NCI-H524 treated with DMSO at 0.1 percent for 48 hours (cell line): ENCODE measurements at places on chromosomes 6 and 20.

GRCh38 chr6:31702405-31702818 is 712 bp downstream of the ABHD16A start:
- DNase-seq, result no peak

- DNase-seq, result peak; percentile 55
Observed at GRCh38 chr6:132937466-132937906, 123.1 kb downstream of the RPS12 start.

GRCh38 chr6:26118999-26119398 is 31.8 kb downstream of the HFE start:
- no peak for DNase-seq

DNA sequence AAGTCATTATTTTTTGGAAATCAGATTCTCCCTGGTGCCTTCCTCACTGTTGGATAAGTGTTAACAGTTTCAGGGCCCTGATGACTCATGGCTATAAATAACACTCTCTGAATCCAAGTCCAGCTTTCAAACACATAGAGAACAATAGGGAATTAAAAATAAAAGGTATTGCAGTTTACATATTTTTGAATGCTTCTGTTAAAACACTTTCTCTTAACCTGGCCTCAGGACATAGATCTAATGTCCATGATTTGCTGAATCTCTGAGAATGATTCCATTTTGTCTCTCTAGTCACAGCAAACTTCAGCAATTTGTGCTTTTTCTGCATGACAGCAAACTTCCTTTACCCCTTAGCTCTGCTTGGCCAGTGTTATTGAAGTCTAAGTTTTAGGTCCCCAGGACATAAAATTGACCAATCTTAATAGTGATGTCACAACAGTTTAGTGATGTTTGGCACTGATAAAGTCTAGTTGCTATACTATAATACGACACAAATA is 1192.4 kb upstream of the CITED2 start:
- DNase-seq, result no peak

DNA sequence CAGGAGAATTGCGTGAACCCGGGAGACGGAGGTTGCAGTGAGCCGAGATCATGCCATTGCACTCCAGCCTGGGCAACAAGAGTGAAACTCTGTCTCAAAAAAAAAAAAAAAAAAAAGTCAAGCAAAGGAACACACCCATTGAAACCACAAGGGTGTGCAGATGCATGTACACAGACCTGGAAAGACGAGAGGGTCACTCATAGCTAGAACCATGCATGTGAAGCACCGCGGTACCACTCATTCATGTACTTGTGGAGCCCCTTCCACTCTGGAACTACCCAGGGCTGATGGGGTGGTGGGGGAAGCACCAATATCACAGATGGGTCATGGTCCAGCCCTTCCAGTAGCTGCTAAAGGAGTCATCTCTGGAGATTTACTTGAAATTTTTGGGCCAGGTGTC is 7.4 kb upstream of the TJAP1 start:
- no peak for DNase-seq

GRCh38 chr6:33875141-33875581 is 71.4 kb upstream of the MLN start:
- DNase-seq, result peak; percentile 16

DNA sequence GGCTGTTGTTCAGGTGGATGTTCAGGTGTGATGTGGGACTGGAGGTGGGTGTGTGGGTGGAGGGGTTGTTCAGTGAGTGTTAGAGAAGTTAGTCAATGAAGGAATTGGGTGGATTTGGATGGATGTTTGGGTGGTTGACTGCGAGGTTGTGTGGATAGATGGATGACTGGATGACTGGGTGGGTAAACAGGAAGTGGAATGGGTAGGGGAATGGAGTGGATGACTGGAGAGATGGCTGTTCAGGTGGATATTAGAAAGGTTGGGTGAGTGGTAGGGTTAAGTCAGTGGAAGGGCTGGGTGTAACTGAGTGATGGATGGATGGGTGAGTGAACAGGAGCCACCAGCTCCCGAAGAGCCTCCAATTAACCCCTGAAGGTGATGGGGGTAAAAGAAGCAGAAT is 27.9 kb downstream of the JPH2 start:
- no peak for DNase-seq

DNA sequence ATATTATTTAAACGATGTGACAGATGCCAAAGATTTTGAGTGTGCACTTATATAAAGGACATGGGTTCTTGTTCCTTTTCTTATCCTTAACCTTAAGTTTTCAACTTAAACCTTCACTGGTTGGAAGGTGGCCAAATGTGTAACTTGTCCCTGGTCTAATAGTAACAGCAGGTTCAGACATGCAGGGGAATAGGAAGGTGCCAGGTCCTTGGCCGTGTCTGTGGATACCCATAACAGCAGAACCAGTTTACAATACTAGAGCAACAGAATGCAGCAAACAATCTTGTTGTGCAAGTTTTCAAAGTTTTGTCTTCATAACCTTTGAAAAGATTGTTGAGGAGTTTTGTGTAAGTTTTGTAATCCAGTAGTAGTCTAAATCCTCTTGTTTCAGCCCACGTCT is 4.4 kb downstream of the MYB start:
- no peak for DNase-seq

GRCh38 chr20:35144694-35145093 is 2.4 kb downstream of the EDEM2 start:
- DNase-seq, result no peak

GRCh38 chr6:2111162-2111677 is 134.2 kb downstream of the GMDS start:
- no peak for DNase-seq

DNA sequence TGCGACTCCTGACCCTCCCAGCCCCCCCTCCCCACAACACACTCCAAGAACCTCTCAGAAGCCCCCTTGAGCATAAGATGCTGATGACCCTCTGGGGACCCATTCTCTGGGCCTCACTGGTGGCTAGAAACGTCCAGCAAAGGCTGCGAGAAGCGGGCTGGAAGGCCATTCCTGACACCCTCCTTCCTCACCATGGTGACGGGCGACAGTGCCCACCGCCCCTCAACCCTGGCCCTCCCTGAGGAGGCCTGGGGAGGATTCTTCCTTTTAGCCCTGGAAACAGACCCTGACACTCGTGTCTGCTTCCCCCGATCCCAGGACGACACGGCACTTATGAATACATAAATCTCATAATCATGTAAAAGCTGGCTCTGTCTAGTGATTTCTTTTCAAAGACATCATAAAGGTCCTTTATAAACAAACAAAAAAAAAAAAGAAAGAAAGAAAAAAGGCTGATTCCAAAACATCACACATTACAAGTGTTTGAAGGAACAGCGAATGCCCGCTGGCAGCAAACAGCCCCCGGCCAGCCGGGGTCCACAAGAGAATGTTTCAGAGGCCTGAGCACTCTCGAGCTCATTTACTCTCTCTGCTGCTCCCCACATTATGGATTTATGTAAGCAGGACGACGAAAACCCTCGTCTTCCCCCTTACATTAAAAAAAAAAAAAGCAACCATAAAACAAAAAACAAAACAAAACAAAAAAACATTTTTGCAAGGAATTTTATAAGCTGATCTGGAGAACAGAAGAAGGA is 40.7 kb downstream of the PREX1 start:
- DNase-seq, result no peak

DNA sequence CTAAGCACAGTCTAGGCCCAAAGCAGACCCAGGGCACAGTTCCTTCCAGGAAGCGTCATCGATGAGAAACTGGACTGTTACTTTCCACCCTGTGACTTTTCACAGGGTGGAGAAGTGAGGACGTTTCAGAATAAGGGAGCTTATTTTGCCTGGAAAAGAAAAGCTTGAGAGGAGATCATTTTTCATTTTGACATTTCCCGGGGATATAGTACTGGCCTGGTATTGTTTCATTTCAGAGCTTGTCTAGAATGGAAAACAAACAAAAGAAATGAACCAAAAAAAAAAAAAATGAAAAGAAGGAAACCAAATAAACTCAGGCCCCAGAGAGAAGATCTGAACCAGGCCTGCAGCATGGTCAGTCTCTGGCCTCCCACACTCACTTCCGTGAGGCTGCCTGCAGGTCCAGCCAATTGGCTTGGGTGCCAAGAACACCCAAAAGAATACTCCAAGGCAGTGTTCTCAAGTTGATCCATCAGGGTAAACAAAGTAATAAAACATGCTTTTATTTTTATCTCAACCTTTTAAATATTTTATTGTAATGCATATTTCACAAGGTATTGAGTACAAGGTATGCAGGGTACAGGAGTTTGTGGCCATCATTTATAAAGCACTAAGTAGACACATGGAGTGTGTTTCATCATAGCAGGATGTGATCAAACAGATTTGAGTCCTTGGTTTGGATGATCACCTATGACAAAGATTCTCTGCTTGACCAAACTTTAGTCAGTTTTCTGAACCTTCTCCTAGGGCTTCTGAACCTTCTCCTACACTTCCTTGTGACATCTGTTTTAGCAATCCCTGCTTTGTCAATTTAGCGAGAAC is 176.9 kb upstream of the GGTLC1 start:
- DNase-seq, result no peak

GRCh38 chr20:59824711-59825562 is 108.5 kb downstream of the SYCP2 start:
- DNase-seq, result no peak

DNA sequence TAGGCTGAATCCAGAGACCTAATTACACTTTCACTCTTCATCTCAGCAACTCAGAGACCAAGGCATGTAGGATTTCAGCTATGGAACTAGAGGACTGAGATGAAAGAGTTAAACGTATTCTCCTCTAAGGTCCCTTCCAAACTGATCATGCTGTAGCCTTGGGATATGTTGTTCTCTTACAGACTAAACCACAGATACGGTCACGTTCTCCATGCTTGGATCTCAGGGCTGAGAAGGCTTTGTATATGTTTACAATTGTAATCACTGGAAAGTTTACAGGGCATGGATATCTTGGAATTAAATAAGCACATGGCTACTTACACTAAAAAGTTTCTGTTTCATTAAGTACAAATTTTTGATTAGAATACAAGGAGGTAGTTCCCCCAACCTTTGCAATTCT is 50.1 kb downstream of the PKIB start:
- DNase-seq, result no peak

DNA sequence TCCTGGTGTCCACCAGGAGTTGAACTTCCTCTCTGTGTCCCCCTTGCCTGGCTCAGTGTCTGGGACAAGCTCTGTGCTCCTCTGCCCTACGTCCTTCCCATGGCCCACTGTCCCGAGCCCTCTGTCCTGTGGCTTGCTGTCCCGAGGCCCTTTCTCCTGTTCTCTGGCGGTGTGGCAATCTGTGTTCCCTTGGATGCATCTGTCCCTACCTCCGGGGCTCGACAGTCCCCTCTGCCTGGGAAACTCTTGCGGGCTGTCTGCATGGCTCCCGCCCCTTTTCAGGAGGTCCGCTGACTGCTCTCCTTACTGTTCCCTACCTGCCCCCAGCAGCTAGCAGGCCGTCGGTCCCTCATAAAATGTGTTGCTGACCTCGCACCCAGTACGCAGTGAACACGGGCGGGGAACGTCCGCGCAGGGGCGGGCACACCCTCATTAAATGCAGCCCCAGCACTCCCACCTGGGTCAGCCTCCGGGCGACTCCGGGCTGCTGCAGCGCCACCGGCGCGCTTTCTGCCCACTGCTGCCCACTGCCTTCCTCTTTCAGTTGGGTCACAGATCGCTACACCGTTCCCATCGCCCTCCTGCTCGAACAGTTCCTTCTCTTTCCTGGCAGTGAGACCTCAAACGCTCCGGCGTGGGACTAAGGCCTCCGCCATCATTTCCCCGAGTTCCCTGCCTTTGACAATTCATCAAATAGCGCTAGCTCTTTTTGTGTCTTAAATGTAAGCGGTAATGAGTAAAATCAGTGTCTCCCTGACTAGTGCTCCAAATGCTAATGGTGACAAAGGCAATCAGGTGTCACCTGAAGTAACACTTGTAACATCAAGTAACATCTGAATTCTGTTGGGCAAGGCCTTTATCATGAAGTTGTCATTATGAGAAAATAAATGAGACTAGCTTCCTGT is 60.5 kb downstream of the RSPH3 start:
- DNase-seq, result no peak

GRCh38 chr6:144597511-144597910 is 312.4 kb downstream of the UTRN start:
- DNase-seq, result no peak

DNA sequence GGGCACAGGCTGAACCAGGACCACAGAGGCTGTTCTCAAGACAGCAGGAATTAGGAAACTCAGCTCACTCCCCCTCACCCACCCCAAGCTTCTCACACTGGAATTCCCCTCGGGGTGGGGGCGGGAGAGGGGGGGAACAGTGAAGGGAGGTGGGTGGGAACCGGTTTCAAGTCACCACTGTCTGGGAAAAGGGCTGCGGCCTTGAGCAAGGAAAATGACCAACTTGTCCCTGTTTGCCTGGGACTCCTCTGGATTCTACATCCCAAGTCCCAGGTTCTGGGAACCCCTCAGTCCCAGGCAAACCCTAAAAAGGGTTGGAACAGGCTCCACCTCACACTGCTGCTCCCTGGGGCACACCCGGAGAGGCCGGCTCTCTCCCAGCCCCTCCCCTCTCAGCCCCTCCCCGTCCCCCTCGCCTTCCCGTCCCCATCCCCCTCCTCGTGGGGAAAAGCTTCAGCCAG is 230.7 kb downstream of the TFAP2C start:
- no peak for DNase-seq

DNA sequence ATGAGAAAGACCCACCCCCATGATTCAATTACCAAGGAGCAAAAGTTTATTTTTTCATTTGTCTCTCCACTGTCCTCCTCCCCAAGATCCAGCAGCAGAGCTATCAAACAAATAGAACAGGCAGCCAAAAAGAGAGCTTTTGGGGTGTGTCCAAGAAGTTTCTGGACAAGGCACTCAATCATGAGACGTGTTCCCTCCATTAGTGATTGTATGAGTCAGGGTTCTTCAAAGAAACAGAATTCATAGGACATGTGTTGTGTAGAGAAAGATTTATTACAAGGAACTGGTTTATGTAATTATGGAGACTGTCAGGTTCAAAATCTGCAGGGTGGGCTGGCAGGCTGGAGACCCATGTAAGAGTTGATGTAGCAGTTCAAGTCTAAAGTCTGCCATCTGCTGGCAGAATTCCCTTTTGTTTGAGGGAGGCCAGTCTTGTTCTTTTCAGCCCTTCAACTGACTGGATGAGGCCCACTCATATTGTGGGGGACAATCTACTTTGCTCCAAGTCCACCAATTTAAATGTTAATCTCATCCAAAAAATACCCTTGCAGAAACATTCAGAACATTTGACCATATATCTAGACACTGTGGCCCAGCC is 248.1 kb upstream of the OPRM1 start:
- DNase-seq, result no peak

GRCh38 chr6:42506070-42506469 is 54.3 kb upstream of the TRERF1 start:
- no peak for DNase-seq

GRCh38 chr20:49282584-49283171 is 4.8 kb upstream of the ZNFX1 start:
- no peak for DNase-seq

DNA sequence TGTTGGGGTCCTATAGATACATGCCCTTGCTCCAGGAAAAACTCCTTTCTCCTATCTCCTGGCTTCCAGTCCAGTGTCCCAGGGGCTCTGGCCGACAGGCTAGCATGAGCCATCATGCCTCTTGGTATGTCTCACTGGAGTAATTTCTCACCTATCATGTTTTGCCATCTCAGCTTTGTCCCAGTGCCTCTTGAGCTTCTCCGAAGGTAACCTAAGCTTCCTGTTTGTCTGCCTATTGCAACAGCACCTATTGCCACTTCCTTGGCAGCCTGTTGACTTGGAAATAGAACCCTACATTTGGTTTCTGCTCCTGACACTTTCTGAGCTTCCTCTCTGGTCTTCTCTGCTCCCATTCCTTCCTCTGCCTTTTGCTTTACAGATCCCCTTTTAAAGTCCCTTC is 197.7 kb downstream of the KCNQ5 start:
- no peak for DNase-seq

- DNase-seq, result no peak
Observed at GRCh38 chr20:63009988-63010769, 3.4 kb upstream of the BHLHE23 start.

GRCh38 chr20:62584671-62585460 is 57.4 kb upstream of the SLCO4A1 start:
- DNase-seq, result no peak
